ENCODE measurements at places on chromosomes 11 and 22. TPM values are rescaled to one million over a fixed set of nuclear protein-coding genes. Genes with fewer than 3 reads are reported as not detected.

Gene CEP57
- 85.1 TPM for total RNA-seq

Gene TNNT3
- not detected for total RNA-seq

Gene CARNS1
- total RNA-seq: 2.2 TPM

Gene TUBA8
- total RNA-seq: 0.79 TPM

Gene PHRF1
- total RNA-seq: 42.6 TPM

Gene SULT4A1
- 14.2 TPM for total RNA-seq

GRCh38 chr11:133175103-133175502 lies 357.2 kb downstream of the OPCML start:
- no peak for DNase-seq
- no peak overlapping the region for H3K27ac ChIP-seq
- no peaks in the 10 kb centered on the region for H3K36me3 ChIP-seq
- no peak overlapping the region for H3K4me3 ChIP-seq

- peaks cover 93% of the 10 kb centered on the region for H3K27me3 ChIP-seq
- H3K27ac ChIP-seq: no peak overlapping the region
- no peaks in the 10 kb centered on the region for H3K36me3 ChIP-seq
Measured at GRCh38 chr11:111499483-111499882, 12.7 kb downstream of the BTG4 start.

Gene OR9G4
- not detected for total RNA-seq

Gene OR8A1
- total RNA-seq: not detected

DNA sequence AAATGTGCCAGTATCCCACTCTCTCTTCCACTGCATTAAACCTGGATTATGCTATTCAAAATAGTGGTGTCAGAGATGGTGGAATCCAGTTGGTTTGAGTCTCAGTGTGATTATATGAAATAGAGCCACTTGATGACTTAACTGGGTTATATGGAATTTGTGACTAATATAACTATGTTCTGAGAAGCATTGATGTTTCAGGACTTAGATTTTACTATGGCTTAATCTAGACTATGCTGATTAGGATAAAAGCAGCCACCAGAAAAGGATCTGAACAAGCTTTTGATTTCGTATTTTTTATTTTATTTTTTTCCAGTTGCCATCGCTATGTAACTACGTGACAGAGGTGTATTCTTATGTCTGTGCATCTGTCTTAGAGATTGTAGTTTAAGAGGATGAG lies 39.1 kb downstream of the MS4A6A start:
- no peak overlapping the region for H3K4me3 ChIP-seq
- H3K4me1 ChIP-seq: no peaks in the 10 kb centered on the region
- no peaks in the 10 kb centered on the region for H3K27me3 ChIP-seq
- no peaks in the 10 kb centered on the region for H3K36me3 ChIP-seq

- DNase-seq: no peak
- H3K36me3 ChIP-seq: no peaks in the 10 kb centered on the region
- H3K4me1 ChIP-seq: peaks cover 4% of the 10 kb centered on the region
- no peak overlapping the region for H3K27ac ChIP-seq
- H3K4me3 ChIP-seq: no peak overlapping the region
- peaks cover 28% of the 10 kb centered on the region for H3K27me3 ChIP-seq
Measured at GRCh38 chr22:17968126-17968525, 56.2 kb downstream of the MICAL3 start.

Gene ZC3H12C
- total RNA-seq: 5.6 TPM

- no peaks in the 10 kb centered on the region for H3K36me3 ChIP-seq
- no peaks in the 10 kb centered on the region for H3K27me3 ChIP-seq
- H3K27ac ChIP-seq: no peak overlapping the region
Measured at GRCh38 chr11:96875712-96876111, 485.9 kb downstream of the JRKL start.

Gene C11orf97
- total RNA-seq: not detected

Gene UCP3
- total RNA-seq: 1.9 TPM

DNA sequence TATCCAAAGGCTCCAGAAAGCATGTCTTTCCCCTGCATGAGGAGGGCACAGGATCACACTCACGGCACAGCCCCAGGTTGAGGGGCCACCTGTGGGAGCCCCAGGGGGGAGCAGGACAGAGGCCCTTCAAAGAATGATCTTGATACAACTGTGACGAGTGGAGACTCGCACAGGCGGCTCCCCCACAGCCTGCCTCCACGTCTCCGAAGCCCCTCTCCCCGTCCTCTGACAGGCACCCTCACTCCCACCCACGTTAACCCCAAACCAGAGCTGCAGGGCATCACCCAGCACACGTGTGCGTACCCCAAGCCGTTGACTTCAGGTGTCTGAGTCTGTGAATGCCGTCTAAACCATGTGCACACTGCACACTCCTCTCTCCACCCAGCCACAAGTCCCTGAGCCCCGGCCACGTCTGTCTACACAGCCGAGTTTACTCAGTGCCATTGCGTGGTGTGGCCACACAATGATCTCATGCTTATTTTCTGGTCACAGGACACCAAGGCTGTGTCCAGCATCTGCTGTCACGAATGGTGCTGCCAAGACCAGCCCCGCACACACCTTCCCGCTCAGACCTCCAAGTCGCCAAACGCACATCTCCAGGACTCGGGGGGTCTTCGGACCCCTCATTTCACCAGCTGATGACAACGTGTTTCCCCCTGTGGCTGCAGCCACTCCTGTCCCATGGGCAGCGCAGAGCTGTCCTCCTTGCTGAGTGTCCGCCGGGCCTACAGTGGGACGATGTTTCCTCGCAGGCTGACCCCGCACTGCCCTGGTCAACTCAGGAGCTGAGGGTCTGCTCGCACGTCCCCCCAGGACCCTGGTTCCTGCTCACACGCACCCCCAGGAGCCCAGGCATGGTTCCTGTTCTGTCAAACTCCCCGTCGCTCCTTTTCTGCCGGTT lies 251.2 kb downstream of the BRD1 start:
- H3K4me3 ChIP-seq: no peak overlapping the region
- DNase-seq: peak; percentile 22
- no peaks in the 10 kb centered on the region for H3K4me1 ChIP-seq
- H3K27ac ChIP-seq: no peak overlapping the region
- H3K27me3 ChIP-seq: no peaks in the 10 kb centered on the region

DNA sequence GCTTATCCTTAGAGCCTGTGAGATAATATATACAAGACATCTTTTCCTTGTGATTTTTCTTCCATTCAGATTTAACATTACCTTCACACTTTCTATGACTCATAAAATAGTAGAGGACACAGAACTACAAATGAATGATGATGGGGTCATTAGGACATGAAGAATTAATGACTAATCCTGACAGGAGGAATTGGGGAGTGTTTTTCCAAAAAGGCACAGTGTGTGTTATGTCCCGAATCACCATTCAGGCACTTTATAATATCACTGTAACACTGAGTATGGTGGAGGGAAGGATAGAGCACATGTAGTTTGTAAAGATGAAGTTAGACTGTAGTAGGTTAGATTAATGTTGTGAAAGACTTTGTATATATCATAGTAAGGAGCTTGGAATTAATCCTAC lies 391.3 kb downstream of the JRKL start:
- no peak for DNase-seq
- no peak overlapping the region for H3K27ac ChIP-seq
- no peaks in the 10 kb centered on the region for H3K27me3 ChIP-seq
- no peak overlapping the region for H3K4me3 ChIP-seq

GRCh38 chr11:120061761-120062560 lies 76.0 kb downstream of the TRIM29 start:
- peaks cover 2% of the 10 kb centered on the region for H3K4me1 ChIP-seq
- H3K27ac ChIP-seq: peak overlapping the region; percentile 21
- H3K4me3 ChIP-seq: no peak overlapping the region
- no peaks in the 10 kb centered on the region for H3K36me3 ChIP-seq
- no peaks in the 10 kb centered on the region for H3K27me3 ChIP-seq
- DNase-seq: peak; percentile 75

- no peaks in the 10 kb centered on the region for H3K4me1 ChIP-seq
- no peak overlapping the region for H3K4me3 ChIP-seq
- H3K27me3 ChIP-seq: no peaks in the 10 kb centered on the region
Measured at GRCh38 chr11:81787584-81788049, 946.0 kb downstream of the FAM181B start.

DNA sequence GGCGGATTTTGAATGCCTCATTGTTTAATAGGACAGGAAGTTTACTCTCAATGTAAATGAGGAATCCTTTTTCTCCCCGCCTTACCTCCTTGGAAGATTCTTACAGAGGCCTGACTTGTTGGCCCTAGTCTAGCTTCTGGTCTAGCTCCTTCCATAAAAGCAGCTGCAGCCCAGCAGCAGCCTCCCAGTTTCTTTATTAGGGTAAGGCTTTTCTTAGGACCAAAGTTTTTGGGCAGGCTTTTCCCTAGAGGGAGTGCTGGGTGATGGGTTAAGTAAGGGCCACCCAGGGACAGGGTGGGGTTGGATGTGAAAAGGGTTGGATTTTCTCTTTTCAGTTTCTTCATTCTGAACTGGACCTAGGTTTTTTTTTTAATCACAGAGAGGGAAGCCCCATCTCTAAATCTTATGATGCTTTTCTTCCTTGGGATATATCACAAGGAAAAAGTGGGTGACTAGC lies 49.7 kb downstream of the LIF start:
- no peak for DNase-seq
- peaks cover 4% of the 10 kb centered on the region for H3K4me1 ChIP-seq
- no peaks in the 10 kb centered on the region for H3K27me3 ChIP-seq
- H3K4me3 ChIP-seq: no peak overlapping the region

DNA sequence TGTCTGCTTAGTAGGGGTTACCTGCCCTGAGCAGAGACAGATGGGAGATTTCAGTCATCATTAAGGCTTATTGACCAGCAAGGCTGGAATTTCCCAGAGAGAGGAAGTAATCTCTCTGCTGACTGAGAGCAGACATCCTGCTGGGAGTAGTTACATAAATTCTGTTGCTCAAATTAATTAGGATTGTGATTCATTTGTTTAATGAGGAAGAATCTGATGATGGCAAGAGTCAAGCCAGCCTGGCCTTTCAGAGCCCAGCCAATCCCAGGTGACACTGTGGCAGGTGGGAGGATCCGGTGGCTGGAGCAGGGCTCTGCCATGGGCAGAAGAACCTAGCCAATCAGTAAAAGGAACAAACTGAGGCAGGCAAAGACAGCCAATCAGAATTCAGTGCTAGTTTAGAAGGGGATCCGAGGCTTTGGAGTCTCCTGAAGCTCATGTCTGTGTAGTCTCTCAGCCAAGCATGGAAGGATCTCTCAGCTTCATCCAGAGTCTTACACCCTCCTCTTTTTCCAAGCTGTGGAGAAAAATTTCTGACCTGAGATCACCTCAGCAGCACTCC lies 61.2 kb upstream of the CHST1 start:
- H3K27ac ChIP-seq: no peak overlapping the region
- no peaks in the 10 kb centered on the region for H3K4me1 ChIP-seq
- H3K4me3 ChIP-seq: no peak overlapping the region
- no peaks in the 10 kb centered on the region for H3K36me3 ChIP-seq
- no peak for DNase-seq

- H3K4me1 ChIP-seq: no peaks in the 10 kb centered on the region
- no peak overlapping the region for H3K4me3 ChIP-seq
- peak; percentile 70 for DNase-seq
- no peaks in the 10 kb centered on the region for H3K27me3 ChIP-seq
- no peaks in the 10 kb centered on the region for H3K36me3 ChIP-seq
Measured at GRCh38 chr22:41479671-41480396, 10.9 kb downstream of the ACO2 start.

DNA sequence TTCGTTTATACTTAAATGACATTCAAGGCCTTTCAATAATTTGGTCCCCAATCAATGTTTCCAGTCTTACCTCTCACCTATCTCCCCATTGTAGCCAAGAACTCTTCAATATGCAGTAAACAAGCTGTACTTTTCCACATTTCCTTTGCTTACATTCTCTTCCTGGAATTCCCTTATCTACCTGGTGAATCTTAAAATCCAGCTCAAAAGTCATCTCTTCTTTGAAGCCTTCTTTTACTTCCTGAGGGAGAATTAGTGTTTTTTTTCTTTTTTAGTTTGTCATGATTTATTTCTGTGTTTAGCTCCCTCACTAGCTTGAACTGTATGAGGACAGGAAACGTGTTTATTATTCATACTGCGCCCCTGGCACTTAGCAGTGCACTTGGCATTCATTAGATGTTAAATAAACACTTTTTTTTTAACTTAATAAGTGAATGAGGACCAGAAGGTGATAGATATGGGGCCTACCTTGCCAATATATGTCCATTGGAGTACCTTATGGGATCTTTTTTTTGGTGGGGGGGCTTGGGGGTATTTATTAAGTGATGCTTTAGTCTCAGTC lies 4.9 kb upstream of the PTS start:
- no peaks in the 10 kb centered on the region for H3K36me3 ChIP-seq
- no peak for DNase-seq
- H3K4me3 ChIP-seq: no peak overlapping the region
- H3K4me1 ChIP-seq: no peaks in the 10 kb centered on the region

DNA sequence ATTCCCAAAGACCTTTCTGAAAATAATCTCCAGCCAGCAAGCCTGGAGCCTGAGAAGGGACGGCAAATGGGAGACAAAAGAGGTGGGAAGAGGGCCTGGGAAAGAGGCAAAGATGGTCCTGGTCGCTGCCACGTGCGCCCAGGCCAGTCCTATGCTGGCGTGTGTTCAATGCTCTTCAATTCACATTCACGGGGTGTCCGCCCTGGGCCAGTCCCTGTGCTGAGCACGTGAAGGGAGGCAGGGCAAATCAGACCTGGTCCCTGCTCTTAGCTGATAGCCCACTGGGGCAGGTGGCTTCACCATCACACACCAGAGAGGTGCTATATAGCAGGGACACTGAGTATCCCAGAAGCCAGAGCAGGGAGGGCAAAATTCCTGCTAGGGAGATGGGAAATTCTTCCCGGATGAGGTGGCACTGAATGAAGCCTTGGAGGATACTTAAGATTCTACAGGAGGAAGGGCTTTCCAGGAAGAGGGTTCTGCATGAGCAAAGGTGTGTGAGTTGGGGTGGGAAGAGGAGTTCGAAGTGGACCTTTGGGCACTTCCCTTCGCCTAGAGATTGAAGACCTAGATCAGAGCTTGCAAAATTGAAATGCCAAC lies 148.2 kb downstream of the CHST1 start:
- H3K27me3 ChIP-seq: no peaks in the 10 kb centered on the region
- no peaks in the 10 kb centered on the region for H3K4me1 ChIP-seq
- no peak overlapping the region for H3K4me3 ChIP-seq
- no peaks in the 10 kb centered on the region for H3K36me3 ChIP-seq

- DNase-seq: no peak
- H3K27ac ChIP-seq: no peak overlapping the region
- H3K4me1 ChIP-seq: no peaks in the 10 kb centered on the region
- H3K36me3 ChIP-seq: no peaks in the 10 kb centered on the region
- H3K27me3 ChIP-seq: no peaks in the 10 kb centered on the region
Measured at GRCh38 chr11:99316776-99317520, 296.2 kb downstream of the CNTN5 start.

- peaks cover 77% of the 10 kb centered on the region for H3K36me3 ChIP-seq
- no peaks in the 10 kb centered on the region for H3K27me3 ChIP-seq
- no peak overlapping the region for H3K4me3 ChIP-seq
- H3K27ac ChIP-seq: no peak overlapping the region
- DNase-seq: no peak
Measured at GRCh38 chr22:23263651-23264555, 83.6 kb downstream of the BCR start.

Gene SLC37A2
- total RNA-seq: 2.0 TPM
